ENCODE measurements at places on chromosomes 2 and 18.

DNA sequence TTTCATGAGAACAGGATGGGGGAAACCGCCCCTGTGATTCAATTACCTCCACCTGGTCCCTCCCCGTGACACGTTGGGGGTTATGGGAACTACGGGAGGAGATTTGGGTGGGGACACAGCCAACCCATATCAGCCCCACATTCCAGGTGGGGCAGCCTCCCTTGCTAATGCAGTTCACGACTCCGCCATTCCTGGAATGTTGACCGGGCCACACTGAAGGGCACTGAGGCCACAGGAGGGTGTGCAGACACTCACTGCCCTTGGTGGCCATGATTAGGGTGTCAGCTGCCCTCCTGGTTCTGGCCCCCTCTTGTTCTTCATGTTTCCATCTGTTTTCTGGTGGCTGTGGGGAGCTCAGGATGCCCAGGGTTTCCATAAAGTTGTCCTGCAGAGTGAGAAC, 176.3 kb downstream of the TWIST2 start:
- no peak for DNase-seq

- no peak for DNase-seq
Measured at GRCh38 chr2:45450634-45451033, 160.4 kb downstream of the SRBD1 start.

DNA sequence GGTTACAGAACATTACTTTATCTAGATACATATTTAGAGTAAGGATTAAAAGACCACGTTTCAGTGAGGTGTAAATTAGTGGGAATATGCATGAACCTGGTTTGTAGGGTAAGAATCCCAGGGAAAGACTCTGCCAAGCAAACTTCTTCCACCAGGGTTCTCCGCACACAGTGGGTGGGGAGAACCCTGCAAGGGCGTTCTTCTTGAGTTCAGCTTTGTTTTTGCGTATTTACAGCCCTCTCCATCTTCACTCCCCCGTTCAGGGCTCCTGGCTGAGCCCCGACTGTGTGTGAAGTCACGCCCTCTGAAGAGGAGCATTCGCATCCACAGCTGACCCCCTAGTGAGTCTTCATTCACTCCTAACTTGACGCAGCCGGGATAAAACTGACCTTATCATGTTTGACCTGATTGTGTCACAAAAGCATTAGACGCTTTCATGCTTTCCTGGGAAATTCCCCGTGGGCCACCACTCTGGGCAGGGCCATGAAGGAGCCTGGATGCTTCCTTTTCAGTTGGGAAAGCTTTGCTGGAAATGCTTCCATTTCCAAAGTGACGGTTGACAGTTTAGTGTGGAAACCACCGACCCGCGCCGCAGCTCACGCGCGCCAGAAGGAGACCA, 1.0 kb downstream of the ALKAL2 start:
- no peak for DNase-seq

- DNase-seq = no peak
Measured at GRCh38 chr2:189155795-189156194, 23.8 kb downstream of the COL5A2 start.

DNA sequence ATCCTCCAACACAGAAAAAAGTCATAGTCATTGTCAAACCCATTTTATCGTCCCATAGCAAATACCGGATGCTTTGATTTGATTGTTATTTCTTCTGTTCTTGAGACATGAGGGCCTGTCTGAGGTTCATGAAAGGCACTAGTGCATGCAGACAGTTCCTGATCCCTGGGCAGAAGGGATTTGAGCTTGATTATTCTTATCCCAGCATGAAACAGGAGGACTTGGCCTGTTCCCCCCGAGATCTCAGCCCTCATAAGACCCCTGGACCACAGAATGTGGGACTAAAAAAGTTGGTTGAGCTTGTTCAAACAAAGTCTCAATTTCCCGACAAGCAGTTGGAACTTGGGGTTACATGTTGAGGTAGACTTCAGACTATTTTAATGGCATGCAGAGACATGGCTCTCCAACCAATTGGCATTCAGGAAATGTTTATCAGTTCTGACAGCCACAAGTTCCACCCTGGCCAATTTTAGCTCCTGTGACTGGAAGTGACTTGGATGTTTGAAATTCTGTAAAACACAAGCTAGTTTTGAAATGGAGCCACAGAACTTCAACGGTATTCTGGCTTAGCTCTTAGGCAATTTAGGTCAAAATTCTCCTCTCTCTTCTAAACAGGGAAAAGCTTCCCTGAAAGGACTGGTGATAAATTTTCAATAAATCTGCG, 366.9 kb upstream of the SLC14A2 start:
- no peak for DNase-seq

GRCh38 chr2:157929871-157930667, 53.9 kb upstream of the ACVR1 start:
- no peak for DNase-seq

DNA sequence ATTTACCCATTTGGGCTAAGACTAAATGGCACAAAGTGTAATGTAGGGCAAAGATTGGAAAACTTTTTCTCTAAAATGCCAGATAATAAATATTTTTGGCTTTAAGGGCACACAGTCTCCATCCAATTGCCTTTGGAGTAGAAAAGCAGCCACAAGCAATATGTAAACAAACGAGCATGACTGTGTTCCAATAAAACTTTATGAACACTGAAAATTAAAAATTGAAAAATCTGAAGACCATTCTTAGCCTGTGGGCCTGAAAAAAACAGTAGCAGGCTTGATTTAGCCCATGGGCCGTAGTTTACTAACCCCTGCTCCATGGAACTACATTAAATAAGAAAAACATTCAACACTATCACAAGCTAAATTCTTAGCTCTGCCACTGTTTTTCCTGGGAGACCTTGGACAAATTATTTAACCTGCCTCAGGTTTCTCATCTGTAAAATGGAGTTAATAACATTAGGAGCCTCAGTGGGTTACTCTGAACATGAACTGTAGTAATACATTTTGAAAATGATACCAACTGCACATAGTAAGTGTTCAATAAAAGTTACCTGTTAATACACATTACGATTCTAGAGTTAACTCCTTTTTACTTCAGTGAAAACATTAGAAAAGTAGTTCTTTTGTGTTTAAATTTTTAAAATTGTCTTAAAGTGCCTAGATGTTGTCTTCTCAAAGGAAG, 1.3 kb downstream of the IFIH1 start:
- DNase-seq = no peak
